ENCODE measurements at places on chromosomes 4 and X. TPM values are rescaled to one million over a fixed set of nuclear protein-coding genes. Genes with fewer than 3 reads are reported as not detected.

The SLC6A14 gene
- total RNA-seq: not detected

The MRPL1 gene
- total RNA-seq: 25.4 TPM

The C4orf51 gene
- total RNA-seq: not detected

The SLC4A4 gene
- 9.8 TPM for total RNA-seq

The SSX1 gene
- not detected for total RNA-seq

The IL13RA1 gene
- 67.4 TPM for total RNA-seq

The NEUROG2 gene
- total RNA-seq: not detected

The DUSP21 gene
- not detected for total RNA-seq

The NR3C2 gene
- 7.4 TPM for total RNA-seq

The GPR173 gene
- 2.3 TPM for total RNA-seq

- DNase-seq: peak; percentile 88
Measured at GRCh38 chr4:83851261-83852084, 315.6 kb downstream of the GPAT3 start.

GRCh38 chr4:150491132-150492049 lies 90.6 kb upstream of the MAB21L2 start:
- DNase-seq: no peak

GRCh38 chr4:112245383-112245782 lies 13.8 kb downstream of the AP1AR start:
- DNase-seq: peak; percentile 30

DNA sequence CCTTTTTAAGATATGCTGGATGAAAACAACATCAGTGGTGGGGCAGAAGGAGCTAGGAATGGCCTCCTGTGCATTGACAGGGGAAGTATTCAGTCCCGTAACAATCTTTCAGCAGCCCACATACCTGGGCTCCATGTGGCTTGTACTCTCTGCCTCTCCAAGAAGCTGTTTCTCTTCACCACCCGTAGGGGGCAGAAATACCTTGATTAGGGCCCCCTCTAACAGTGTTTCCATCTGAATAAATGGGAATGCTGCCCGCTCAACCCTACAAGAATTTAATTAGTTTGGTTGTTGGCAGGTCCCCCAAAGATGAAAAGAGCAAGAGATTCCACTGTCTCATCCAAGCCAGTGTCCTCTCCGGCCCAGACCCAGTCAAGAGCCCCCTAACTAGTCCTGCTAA lies 155.2 kb downstream of the SMIM20 start:
- peak; percentile 67 for DNase-seq

DNA sequence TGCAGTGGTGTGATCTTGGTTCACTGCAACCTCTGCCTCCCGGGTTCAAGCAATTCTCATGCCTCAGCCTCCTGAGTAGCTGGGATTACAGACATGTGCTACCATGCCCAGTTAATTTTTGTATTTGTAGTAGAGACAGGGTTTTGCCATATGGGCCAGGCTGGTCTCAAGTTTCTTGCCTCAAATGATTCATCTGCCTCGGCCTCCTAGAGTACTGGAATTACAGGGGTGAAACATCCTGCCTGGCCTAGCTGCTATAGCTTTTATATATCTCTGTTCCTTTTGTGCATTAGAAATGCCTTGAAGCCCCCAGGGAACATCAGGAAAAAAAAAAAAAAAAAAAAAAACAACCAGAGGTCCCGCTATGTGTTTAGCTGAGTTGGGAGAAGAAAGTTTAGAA lies 34.8 kb downstream of the UBE2K start:
- DNase-seq: peak; percentile 85

GRCh38 chr4:29142708-29143107 lies 1577.5 kb upstream of the PCDH7 start:
- DNase-seq: no peak

GRCh38 chr4:122666527-122667245 lies 45.8 kb upstream of the IL21 start:
- peak; percentile 96 for DNase-seq

- DNase-seq: no peak
Measured at GRCh38 chrX:86348669-86349068, 200.4 kb downstream of the DACH2 start.

DNA sequence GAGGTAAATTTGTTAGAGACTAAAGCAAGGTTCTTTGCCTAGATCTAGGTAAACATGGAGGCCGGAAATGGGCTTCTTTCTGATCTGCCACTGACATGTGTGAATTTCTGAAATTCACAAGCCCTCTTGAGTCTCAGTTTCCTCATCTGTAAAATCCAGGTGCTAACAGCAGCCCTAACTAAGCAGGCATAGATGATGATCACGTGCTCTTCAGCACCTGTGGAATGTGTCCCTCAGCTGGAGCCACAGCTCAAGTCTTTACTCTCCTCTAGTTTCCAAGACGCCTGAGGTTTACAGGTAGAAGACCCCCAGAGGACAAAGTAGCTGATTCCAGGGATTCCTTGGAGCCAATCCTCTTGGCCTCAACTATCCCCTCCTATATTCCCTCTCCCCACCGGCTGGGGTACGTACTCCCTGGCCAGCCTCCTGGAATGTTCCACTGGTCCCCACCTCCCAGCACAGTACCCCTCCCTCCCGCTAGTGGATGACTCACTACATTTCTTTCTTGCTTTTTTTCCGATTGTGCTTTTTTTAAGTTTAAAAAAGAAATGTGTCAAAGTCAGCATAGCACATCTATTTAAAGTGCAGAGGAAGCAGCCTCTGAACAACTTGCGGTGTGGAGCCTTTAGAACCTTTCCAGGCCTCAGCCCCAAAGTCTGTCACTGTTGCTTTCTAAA lies 98.4 kb downstream of the PHKA2 start:
- DNase-seq: peak; percentile 45

DNA sequence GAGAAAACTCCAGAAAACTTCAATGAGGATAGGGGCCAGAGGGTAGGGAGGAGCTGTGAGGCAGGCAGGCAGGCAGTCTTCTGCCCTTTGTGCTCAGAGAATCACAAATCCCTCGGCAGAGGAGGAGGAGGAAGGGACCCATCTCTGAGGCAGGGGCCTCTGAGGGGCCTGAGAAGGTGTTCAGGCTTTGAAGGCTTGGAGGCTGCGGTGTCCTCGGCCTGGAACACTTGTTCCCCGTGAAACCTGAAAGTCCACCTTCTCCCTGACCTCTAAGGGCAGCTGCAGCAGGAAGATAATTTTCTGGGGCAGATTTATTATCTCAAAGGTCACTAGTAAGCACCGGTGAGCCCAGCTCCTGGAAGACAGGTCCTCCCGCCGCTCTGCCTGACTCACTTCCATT lies 200.3 kb upstream of the BCOR start:
- no peak for DNase-seq

DNA sequence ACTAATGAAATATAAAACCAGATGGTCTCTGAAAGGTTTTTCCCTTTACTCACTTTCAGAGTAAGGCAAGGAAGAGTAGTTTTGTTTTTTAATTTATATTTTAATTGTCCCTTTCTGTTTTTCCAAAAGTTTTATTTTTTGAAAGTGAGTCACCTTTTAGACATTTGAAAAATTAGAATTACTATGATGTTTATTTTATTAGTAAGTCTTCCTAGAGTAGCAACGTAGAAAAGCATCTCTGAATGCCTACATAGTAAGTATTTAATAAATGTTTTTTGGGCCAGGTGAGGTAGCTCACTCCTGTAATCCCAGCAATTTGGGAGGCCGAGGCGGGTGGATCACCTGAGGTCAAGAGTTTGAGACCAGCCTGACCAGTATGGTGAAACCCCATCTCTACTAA lies 51.1 kb downstream of the TET2 start:
- DNase-seq: peak; percentile 46

DNA sequence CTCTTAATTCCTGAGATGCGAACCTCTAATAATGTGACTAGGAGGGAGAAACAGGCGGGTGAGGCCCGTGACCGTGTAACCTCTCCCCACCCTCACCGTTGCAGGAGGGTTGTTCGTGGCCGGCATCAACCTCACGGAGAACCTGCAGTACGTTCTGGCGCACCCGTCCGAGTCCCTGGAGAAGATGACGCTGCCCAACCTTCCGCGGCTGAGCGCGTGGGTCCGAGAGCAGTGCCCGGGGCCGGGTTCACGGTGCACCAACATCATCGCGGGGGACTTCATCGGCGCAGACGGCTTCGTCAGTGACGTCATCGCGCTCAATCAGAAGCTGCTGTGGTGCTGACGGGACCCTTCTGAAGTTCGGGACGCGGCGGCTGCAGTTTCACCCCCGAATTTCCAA lies 17.8 kb downstream of the PLCXD1 start:
- no peak for DNase-seq

DNA sequence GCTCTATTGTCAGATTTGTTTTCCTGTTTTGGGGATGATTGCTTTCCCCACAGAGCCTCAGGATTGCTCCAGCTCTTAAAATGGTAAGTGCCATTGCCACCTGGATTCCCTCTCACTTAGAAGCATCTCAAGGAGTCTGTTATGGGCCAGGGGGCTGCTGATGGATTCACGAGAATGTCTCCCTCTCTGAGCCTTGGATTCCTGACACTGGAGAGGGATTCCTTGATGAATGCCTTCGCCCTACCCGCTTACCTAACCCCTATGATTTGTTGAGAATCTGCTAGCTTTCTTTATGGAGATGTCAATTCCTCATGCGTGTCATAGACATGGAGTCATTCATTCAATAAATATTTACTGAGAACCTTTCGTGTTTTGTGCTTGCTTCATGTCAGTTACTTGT lies 36.9 kb upstream of the TENM3 start:
- no peak for DNase-seq

GRCh38 chr4:184596617-184597185 lies 52.5 kb downstream of the CASP3 start:
- no peak for DNase-seq

GRCh38 chrX:13258052-13258444 lies 61.8 kb downstream of the ATXN3L start:
- no peak for DNase-seq

DNA sequence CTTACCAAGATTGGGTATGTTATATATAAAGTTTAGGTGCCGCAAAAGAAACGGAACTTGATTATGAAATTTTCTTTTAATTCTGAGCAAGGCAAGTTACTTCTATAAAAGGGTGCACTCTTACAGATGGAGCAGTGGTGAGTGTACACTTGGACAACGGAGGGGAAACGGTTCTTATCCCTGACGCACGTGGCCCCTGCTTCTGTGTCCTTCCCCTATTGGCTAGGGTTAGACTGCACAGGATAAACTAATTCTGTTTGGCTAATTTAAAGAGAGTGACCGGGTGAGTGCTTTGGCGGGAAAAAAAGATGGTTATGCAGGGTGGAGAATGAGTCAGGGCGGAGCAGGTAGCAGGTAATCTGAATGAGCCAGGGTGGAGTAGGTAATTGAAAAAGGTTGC lies 149.5 kb downstream of the GC start:
- DNase-seq: no peak

DNA sequence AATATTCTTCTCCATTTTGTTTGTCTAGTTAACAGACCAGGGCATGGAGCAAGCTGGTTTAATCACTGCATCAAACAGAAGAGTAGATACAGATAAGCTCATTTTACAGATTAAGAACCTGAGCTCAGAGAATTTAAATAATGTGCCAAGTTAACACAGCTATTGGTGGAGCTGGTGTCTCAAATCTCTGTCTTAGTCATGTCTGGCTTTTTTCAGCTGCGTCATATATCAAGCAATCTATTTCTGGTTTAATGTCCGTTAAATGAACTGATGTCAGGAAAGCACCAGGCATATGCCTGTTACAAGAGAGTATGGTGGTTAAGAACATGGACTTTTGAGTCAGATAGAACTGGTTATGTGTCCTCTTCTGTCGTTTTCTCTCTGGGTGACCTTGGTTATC lies 79.8 kb upstream of the ADGRA3 start:
- no peak for DNase-seq

- no peak for DNase-seq
Measured at GRCh38 chr4:169906821-169907220, 119.4 kb downstream of the MFAP3L start.

- no peak for DNase-seq
Measured at GRCh38 chr4:153497091-153497531, 31.0 kb downstream of the TMEM131L start.

- DNase-seq: no peak
Measured at GRCh38 chrX:96002431-96002830, 682.2 kb upstream of the DIAPH2 start.

Data from fibroblast of lung (primary cell).